Stimulated activated CD4-positive, alpha-beta T cell treated with anti-CD3 and anti-CD28 coated beads, Interleukin-1b, Interleukin-23, amount 100 ng/mL, for 48 hours (primary cell): ENCODE measurements at places on chromosomes 2 and 18.

- DNase-seq, result peak; percentile 11
Observed at GRCh38 chr2:160703648-160704585, 210.3 kb upstream of the RBMS1 start.

GRCh38 chr2:237235383-237236095 is 149.8 kb downstream of the COPS8 start:
- no peak for DNase-seq

DNA sequence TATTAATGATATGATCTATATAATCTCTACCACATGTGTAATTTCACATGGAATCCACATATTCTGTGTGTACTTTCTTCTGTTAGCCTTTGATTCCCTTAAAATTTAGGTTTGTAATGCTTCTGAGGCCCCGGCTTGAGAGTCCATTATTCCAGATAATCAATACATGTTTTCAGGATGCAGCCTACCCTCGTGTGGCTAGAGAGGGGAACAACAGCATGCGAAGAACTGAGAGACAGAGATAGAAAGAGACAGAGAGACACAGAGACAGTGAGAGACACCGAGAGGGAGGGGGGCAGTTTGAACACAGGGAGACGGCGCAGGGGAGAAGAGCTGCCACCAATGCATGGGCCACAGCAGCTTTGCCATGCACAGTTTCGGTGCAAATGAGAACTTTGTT is 185.4 kb downstream of the SNTG2 start:
- DNase-seq, result no peak

- DNase-seq, result no peak
Observed at GRCh38 chr2:17573085-17573803, 32.7 kb downstream of the VSNL1 start.

DNA sequence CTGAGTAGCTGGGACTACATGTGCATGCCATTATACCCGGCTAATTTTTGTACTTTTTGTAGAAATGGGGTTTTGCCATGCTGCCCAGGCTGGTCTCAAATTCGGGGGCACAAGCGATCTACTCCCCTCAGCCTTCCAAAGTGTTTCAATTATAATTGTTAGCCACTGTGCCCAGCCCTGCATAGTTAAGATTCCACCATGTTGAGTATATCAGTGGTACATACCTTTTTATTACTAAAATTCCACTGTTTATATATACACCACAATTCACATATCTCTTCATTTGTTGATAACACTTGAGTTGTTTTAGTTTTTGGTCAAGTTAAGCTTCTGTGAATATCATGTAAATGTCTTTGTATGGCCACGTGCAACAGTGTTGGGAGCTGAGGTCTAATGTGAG is 12.8 kb upstream of the FMNL2 start:
- DNase-seq, result no peak

DNA sequence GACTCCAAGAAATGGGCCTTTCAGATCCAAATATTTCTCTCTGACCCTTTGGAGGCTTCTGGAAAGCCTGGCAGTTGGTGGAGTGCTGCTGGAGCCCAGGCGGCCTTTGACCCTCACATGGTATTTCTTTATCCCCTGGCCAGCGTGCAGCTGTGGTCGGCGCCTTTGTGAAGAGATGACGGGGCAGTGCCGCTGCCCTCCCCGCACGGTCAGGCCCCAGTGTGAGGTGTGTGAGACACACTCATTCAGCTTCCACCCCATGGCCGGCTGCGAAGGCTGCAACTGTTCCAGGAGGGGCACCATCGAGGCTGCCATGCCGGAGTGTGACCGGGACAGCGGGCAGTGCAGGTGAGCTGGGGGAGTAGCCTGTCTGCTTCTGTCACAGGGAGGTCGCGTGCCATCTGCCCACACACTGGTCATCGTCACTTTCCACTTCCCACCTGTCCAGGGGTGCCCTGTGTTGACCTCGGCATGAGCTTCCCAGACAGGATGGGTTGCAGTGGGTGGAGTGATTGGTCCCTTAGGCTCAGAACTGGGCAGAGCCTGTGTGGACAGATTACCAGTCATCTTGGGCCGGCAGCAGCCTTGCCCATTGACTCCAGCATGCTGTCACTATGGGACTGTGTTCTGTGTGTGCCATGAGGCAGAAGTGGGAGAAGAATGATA is 158.2 kb downstream of the LAMA3 start:
- DNase-seq, result no peak

- DNase-seq, result no peak
Observed at GRCh38 chr18:57347784-57348183, 4.6 kb upstream of the ST8SIA3 start.
